ENCODE measurements at places on chromosomes 12 and 14.

- no peak for DNase-seq
These were observed 166.1 kb upstream of the SLC16A7 start for GRCh38 chr12:59429766-59430165.

DNA sequence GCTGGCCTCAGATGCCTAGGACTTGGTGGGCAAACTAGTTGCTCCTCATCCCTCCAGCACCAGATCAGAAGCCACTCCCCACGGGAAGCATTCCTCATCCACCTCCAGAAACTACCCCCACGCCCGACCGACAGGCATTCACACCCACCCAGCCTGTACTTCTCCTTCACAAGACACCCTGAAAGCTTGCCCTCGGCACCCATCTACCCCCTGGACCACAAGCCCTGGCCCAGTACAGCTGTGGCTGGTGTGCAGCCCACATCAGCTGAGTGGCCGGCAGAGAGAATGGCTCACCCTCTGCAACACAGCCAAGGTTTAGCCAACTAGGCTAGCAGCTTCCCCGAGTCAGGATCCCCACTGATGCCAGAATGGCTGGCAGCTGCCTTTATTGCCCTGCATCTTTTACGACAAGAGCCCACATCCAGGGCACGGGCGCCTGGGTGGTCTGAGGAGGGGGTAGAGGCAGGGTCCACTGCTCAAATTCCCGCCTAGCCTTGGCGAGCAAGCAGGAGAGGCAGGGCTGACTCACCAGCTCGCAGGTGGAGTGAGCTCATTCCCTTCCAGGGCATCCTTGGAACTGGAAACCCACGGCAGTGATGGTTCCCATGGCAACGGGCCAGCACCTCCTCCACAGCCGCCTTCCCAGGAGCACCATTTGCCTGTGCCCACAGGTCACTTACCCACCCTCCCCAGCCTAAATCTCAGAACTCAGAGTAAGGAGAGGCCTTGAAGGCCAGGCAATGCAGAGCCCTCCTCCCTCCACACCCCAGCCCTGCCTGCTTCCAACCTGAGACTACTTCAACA, 17.1 kb downstream of the ACTN1 start:
- no peak for DNase-seq

DNA sequence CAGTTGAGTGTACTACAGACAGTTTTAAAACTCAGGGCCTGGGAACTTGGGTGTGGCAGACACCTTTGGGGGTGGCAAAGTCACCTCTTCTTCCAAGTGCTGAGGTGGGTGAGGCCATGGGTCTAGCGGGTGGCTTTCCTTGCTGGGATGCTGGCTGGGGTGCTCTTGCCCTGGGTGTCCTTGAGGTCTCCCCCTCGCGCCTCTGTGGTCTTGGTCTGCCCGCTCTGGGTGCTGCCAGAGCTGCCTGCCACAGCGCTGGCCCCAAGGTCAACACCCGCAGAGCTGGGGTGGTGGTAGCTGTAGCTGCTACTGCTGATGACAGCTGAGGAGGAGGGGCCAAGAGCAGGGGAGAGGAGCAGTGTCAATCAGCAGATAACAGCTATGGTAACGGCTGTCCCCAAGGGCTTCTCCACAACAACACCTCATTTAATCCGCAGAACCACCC, 6.8 kb downstream of the KRT74 start:
- no peak for DNase-seq

- no peak for DNase-seq
These were observed 10.4 kb downstream of the RHOJ start for GRCh38 chr14:63214417-63215196.

- no peak for DNase-seq
These were observed 208.1 kb upstream of the NEDD1 start for GRCh38 chr12:96698965-96699364.

- DNase-seq: no peak
These were observed 22.3 kb downstream of the SNW1 start for GRCh38 chr14:77738559-77739250.

DNA sequence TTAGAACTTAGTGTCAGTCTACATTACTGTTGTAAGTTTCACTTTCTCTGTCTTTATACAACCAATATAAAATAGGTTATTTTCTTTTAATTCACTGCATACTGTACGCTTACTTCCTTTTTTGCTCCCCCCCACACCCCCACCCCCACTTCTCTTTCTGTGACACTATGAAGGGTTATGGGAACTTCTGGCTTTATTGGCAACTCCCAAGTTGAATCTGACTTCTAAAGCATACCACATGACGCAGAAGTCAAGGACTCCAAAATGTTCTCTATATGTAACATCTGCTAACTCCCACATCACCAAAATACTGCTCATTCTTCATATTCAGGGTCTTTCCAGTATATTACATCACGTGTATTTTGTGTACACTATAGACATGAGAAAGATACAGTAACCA, 81.2 kb upstream of the ATXN7L3B start:
- DNase-seq: no peak

GRCh38 chr12:114479831-114480230, 73.9 kb upstream of the TBX5 start:
- no peak for DNase-seq

DNA sequence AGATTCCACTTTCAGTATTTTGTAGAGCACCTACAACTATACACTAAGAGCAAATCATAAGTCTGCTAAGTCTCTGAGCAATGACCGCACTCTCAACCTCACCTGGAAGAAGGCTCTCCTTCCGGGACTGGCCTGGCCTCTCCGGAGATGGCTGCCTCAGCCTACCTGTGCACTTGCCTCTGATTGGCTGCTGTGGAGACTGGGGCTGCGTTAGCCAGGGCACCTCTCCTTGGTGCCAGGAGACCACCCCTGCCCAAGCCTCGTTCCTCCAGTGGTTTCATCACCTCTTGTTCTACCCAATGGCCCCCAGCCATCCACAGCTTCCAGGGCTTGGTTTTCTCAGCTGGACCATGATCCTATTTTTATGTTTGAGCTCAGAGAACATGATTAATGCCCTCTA, 64.7 kb upstream of the JDP2 start:
- no peak for DNase-seq

DNA sequence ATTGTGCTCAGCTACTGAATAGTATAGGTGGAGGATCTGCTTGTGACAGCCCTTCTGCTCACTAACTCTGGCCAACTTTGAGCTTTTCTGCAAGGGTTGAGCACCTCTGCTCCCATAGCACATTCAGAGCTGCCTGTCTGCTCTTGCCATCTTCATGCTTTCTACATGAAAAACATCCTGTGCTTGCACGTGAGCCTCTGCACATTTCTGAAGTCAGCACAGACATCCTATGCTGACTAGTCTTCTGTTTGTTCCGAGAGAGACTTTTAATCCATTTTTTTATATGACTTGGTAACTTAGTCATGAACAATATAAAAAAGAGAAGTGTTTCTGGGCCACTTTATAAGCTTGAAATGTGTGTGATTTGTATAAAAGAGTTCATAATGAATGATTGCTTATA, 969.3 kb downstream of the TMTC2 start:
- no peak for DNase-seq

GRCh38 chr14:66037361-66037760, 448.8 kb upstream of the CCDC196 start:
- no peak for DNase-seq

- DNase-seq: no peak
These were observed 64.2 kb downstream of the CLMN start for GRCh38 chr14:95255487-95255886.

- no peak for DNase-seq
These were observed 37.8 kb upstream of the FICD start for GRCh38 chr12:108477055-108477880.

DNA sequence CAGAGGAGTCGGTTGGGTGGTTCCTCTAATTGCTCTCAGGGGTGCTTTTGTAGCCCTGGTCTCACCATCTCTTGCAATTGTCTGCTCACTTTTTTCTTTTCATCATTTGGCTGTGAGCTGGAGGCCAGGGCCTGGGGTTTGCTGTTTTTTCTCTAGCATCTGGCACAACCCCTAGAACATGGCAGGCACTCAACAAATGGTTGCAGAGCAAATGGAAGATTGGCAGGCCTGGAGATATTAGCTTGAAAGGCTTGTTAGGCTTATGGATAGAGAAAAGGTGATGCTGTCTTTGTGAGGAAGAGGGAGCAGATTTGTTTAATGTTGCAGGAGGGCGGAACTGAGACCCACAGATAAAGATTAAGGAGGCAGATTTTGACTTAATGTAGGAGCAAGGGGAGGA, 47.0 kb downstream of the GALNT8 start:
- DNase-seq: no peak

DNA sequence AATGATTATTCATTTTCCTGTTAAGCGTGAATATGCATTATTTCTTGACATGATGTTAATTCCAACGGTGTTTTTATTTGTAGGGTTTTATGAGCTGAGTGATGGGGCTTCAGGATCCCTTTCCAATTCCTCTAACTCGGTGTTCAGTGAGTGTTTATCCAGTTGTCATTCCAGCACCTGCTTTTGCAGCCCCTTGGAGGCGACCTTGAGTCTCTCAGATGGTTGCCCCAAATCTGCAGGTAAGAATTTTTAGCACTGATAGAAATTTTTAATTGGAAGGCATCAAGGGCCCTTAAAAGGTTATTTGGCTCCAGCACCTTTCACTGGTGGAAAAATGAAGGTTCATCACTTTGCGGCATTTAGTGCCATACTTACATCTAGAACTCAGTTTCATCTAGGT, 3.7 kb downstream of the DACT1 start:
- DNase-seq: no peak

GRCh38 chr12:22899184-22899583, 274.2 kb downstream of the ETNK1 start:
- DNase-seq: no peak

DNA sequence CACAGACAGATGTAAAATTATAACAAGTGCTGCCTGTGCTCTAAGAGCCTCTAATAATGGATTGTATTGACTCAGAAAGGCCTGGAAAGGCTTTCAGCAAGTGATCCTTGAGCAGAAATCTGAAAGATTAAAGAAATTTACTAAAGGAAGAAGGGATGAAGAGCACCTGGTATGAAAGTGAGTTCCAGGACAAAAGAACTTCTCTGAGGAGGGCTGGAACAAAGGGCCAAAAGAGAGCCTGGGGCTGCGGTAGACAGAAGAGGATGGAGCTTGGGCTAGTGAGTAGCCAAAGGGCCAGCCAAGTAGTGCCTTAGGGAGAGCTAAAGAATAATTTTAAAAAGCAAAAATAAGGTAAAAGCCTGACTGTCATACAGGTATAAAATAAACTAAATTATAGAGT, 44.0 kb downstream of the BCAT1 start:
- no peak for DNase-seq

GRCh38 chr12:12488823-12489550, 73.7 kb downstream of the DUSP16 start:
- DNase-seq: no peak

All from AG04449 (cell line).